ENCODE measurements at places on chromosomes 3 and 15. TPM values are rescaled to one million over a fixed set of nuclear protein-coding genes. Genes with fewer than 3 reads are reported as not detected.

The CAND2 gene
- 8.7 TPM for total RNA-seq

The SNTN gene
- 0.58 TPM for total RNA-seq

The ERICH6 gene
- 0.27 TPM for total RNA-seq

The C3orf20 gene
- total RNA-seq, result 0.21 TPM

The CRTAP gene
- total RNA-seq, result 22.9 TPM

The NANOGP8 gene
- not detected for total RNA-seq

The AGBL1 gene
- 0.23 TPM for total RNA-seq

DNA sequence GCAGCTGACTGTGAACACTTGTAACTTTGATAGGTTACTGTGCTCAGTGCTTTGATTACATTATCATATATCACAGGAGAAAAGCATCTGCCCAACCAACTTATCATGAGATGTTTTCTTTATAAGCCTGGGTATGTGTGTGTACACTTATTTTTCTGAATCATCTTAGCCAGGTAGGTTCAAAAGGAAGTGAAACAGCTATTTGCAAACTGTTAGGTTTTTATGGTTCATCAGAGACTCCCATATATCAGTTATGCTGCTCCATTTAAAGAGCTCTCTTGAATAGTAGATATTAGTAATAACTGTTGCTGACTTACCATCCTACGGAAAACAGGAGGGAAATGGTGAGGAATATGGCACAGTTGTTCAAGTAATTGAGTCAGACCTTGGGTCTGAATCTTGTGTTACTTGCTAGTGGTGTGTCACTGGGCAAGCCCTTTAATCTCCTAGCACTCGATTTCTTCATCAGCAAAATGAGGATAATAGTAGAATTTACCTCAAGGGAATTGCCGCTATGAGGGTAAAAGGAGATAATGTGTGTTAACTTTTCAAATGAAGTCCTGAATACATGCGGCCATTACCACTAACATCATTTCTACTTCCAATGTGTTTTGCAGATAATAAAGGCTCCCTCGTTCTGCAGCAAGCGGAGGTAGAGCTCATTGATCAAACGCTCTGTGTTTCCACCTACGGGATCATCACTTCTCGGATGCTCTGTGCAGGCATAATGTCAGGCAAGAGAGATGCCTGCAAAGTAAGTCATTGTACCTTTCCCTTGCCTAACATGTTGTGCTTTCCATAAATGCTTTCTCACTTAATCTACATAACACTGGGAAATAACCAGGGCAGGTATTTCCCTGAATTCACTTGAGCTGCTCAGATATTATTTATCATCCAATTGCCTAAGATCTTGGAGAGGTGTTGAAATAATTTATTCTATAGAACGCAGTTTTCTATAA lies 7.8 kb upstream of the C3orf52 start:
- ATAC-seq, result no peak

DNA sequence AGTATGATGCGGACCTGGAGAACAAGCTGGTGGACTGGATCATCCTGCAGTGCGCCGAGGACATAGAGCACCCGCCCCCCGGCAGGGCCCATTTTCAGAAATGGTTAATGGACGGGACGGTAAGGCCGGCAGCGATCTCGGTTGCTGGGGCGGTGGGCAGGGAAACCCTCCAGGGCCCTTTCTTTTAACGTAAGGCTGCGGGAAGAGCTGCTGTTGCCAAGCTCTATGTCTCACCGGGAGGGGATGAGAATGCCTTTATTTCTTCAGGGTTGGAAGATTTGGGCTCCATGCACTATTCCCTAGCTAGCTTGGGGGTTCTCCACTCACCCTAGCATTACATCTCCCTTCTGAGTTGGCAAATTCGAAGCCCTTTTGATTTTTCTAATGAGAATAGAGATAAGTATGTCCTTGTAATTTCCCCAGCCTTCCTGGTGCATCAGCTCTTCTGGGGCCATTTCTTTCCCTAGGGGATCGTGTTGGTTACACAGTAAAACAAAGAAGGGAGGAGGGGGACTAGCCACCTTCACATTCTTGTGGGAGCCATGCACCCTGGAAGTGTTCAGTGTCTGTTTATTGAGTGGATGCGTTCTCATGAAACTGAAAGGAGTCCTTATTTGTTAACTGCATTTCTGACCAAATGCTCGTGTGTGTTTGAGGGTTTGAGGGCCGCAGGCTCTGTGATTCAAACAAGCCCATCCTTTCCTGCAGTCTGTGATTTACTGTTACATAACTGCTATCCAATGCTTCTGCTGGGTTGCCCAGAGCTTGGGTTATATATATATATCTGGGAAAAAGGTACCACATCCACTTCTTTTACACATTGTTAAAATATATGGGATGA lies 982 bp downstream of the TAGLN3 start:
- ATAC-seq, result no peak

DNA sequence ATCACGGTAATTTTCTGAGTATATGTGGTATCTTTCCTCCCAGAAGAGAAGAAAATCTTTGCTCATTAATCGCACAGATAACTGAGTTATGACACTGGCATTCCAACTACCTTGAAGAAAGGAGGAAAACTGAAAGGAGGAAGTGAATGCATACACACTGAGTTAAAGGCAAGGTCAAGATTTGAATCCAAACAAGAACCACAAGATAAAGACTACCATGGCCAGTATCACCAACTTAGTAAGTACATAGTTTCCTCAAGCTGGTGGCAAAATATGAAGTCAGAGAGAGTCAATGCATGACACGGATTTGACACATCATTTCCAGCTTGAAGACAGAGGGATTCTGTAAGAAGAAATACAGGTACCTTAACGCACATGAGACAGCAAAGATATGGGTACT lies 287.5 kb downstream of the ULK4 start:
- ATAC-seq, result no peak

DNA sequence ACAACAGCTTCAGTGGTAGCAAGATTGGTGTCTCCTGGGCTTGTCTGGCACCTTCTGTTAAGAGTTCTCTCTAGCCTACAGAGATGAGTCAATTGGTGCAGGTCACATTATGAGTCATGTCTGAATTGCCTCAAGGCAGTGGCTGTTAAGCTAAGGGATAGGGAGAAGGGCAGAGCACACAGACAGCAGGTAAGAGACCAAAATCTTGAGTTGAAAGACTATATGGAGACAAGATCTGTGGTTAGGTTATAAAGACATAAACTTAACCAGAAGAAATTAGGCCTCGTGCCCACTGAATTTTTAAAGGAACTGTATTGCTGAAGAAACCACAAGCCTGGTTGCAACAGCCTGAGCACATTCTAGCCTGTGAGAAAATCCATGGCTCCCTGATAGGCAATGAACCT lies 19.2 kb upstream of the KPNA1 start:
- ATAC-seq, result peak; percentile 98

DNA sequence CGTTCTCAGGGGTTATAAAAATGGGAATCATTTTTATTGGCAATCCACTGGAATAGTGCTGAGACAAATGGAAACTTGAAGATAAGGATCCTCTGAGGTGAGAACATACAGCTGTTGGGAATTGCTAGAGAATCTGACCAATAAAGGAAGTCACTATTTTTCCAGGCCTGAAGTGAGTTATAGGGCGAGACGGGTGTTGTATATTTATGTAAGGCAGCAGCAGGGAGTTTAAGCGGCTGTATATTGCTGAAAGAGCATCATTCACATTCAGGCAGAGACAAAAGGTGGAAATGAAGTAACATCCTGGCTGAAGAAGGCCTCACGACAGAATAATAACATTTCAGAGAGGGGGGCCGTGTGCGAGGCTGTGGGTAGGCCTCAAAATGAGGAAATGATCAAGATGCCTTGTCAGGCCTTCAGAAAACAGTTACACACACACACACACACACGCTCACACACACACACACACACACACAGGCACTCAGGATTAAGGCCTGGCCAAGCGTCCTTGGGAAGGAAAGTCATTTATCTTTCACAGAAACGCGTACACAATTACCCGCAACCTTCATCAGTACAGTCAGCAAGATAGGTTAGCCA lies 964.9 kb upstream of the NR2F2 start:
- peak; percentile 87 for ATAC-seq

GRCh38 chr3:34364335-34364734 lies 565.9 kb downstream of the PDCD6IP start:
- no peak for ATAC-seq

GRCh38 chr15:99303907-99304306 lies 52.6 kb downstream of the LRRC28 start:
- ATAC-seq, result no peak

GRCh38 chr3:101932326-101933068 lies 83.2 kb downstream of the NFKBIZ start:
- ATAC-seq, result no peak

DNA sequence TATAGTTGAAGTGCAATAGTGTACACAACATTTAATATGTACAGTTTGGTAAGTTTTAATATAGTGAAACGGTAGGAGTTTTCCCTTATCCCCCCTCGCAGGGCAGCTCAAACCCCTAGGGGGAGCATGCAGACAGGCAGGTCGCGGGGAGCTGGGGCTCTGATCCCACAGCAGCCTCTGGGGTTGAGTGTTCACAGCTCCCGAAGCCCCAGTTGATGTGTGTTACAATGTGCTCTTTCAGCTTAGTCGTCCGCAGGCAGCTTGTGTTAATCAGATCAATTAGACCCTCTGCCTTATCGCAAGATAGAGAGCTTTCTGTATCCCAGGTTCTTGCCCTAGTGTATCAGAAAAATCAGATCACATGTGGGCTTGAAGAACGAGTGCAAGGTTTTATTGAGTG lies 143.1 kb upstream of the CHRNA7 start:
- ATAC-seq, result no peak

DNA sequence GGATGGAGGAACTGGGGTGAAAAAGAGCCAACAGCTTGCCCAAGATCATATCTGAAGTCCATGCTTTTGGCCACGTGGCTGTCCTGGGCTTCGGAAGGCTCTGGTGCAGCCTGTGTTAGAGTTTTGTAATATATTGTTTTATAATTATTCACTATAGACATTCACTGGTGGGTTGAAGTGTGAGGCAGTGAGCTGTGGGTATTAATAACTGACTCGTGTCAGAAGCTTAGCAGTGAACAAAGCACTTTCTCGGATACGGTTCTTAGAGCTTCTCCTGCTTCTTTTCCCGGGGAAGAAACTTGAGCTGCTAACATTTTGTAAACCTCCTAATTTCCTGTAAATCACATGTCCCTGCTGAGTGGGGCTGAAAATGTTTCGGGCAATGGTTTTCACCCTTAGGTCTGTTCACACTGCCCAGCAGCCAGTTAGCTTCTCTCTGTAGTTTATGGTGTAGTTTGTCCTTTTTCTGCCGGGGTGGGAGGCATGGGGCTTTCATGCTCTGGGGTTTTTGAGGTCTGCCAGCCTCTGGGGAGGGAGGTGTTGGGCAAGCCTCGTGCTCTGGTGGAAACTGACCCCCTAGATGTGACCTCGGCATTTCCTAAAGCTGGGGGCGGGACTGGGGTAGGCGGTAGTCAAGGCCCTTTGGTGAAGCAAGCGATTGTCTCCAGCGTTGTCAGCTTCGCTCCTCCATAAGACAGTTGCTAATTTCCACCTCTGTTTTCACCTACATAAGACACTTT lies 1.7 kb downstream of the MRAS start:
- ATAC-seq, result no peak

DNA sequence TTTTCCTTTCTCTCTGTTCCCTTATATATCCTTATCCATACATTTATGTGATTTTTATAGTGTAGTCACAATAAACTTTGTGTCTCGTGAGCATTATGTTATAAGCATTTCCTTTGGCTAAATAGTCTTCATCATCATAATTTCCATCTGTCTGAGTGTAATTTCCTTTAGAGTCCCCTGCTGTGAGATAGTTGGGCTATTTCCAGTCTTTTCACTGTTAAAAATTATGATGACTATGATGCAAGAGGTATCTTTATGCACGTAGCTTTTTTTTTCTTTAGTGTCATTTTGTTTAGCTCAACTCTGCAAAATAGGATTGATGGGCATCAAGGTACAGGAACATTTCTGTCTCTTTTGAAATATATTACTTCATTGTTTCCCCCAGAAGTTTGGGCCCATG lies 26.9 kb upstream of the CA12 start:
- ATAC-seq, result no peak

DNA sequence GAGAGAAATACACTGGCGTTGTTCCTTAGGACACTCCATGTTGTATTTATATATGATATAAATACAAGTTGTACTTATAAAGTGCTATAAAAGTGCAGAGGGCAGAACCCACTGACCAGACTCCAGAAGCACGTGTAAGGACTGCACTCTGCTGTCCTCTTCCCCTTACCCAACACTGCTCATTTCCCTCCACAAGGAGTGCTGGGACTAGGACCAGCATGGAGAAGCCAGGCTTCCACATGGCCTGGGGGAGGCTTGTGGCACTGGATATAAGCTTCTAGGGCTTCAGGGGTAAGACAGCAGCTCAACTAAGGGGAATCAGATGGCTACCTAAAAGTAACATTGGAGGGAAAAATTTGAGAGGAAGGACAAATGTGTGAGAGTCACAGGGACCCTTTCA lies 556.9 kb downstream of the IGSF11 start:
- ATAC-seq, result no peak

- no peak for ATAC-seq
Measured at GRCh38 chr3:15708882-15709677, 88.7 kb downstream of the ANKRD28 start.

All from motor neuron (in vitro differentiated cells).